Left kidney (tissue), 8 donors: ENCODE measurements at places on chromosomes 13 and 19.

- DNase-seq, result no peak
Observed at GRCh38 chr13:114261328-114261965, 20.0 kb upstream of the UPF3A start.

GRCh38 chr19:54648129-54648528 is 14.7 kb upstream of the LILRB4 start:
- DNase-seq, result no peak

GRCh38 chr19:8569066-8569771 is 8.0 kb downstream of the MYO1F start:
- DNase-seq, result no peak

DNA sequence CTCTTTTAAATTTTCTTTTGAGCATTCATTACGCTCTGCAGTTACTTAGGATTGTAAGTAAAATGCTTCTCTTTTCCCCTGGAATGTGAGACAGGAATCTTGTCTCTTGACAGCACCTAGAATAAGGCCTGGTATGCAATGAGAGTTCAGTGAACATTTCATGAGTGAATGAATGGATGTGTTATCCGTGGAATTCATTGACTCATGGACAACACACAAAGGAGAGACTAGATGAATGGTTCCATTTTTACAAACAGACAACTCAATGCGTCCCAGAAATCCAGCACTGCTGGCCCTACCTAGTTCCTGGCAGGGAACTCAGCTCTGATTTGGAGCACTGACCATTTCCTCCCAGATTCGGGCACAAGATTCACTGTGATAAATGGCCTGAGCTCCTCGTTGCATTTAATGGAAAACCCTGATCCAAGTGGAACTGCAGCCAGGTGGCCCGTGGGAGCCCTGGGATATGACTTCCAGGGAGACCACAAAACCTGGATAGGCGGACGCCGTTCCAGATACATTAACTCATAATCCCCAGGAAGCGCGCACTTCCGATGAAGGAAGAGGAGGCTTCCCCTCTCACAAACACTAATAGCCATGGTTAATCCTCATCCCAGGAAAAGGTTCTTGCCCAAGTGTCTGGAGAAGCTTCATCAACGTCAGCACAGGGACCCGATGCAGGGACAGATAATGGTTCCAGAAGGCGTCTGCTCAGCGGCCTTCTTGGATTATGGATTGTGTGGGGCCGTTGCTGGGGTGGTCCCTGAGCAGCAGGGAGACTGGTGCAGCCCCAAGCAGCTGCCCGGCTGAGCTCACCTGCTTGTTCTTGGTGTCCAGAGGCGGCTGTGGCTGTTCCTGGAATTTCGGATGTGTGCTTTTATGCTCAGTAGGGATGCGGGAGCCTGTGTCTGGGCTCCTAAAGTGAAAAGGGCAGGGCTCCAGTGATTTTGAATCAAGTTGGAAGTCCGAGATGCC is 211.1 kb upstream of the TSHZ3 start:
- DNase-seq, result no peak
